ENCODE measurements at places on chromosomes 13 and 19.

- H3K4me1 ChIP-seq: peaks cover 5% of the 10 kb centered on the region
- no peaks in the 10 kb centered on the region for H3K27me3 ChIP-seq
- H3K4me3 ChIP-seq: no peak overlapping the region
- DNase-seq: no peak
- H3K27ac ChIP-seq: no peak overlapping the region
- H3K36me3 ChIP-seq: peaks cover 22% of the 10 kb centered on the region
These were observed 214.8 kb downstream of the LMO7 start for GRCh38 chr13:75850916-75851315.

GRCh38 chr13:94317063-94317491, 162.4 kb downstream of the DCT start:
- peaks cover 8% of the 10 kb centered on the region for H3K4me1 ChIP-seq
- no peak overlapping the region for H3K27ac ChIP-seq
- no peak for DNase-seq
- H3K4me3 ChIP-seq: no peak overlapping the region

- H3K27ac ChIP-seq: no peak overlapping the region
- H3K4me3 ChIP-seq: no peak overlapping the region
- no peaks in the 10 kb centered on the region for H3K36me3 ChIP-seq
- H3K4me1 ChIP-seq: no peaks in the 10 kb centered on the region
These were observed 6.7 kb upstream of the CYP4F12 start for GRCh38 chr19:15666186-15666585.

DNA sequence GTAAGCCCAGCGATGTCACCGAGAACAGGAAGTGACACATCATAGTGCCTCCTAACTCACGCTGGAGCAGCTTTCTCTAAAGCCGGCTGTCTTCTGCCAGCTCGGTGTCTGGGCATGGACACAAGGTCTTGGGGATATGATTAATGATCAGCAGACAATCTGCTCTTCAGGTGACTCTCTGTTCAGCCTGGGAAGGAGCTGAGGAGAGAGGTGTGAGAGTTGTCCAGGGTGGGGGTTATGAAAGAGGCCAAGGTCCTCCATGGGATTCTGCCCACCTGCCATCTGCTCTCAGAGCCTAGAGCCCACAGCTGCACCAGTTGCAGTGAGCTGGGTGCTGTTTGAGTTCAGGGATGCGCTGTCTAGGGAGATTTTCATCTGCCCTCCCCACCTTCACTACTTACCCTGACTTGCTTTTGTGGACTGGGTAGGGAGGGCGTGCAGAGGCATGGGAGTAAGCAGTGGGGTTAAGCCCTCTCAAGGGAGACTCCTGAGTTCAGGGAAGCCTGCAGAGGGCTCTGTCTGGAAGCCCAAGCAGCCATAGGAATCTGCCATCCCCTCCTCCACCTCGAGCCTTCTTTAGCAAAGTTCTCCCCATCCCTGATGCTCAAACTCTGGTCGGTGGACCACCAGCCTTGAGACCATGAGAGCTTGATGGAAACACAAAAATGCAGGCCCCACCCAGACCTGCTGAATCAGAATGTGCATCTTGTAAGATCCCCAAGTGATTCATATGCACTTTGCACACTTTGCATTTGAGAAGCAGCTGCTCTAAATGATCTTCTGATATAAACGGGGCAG, 539.7 kb downstream of the RFC3 start:
- H3K4me3 ChIP-seq: no peak overlapping the region
- H3K27ac ChIP-seq: no peak overlapping the region
- H3K27me3 ChIP-seq: no peaks in the 10 kb centered on the region
- no peaks in the 10 kb centered on the region for H3K36me3 ChIP-seq
- H3K4me1 ChIP-seq: no peaks in the 10 kb centered on the region
- no peak for DNase-seq

DNA sequence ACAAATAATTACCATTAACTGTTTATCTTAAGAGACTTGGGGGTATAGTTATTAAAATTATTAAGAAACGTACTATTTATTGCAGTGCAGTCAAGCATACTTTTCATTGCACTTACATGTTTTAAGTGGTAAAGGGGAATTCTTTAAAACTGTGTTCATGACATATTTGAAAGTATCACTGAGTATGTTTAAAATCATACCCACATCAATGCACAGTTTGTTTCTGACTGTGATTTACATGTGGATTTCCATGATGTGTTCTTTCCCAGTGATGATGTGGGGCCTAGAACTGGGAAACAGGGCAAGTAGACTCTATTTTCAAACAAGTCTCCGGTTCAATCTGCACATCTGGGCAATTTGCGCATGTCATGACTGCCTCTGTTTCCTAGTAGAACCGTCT, 340.5 kb upstream of the OBI1 start:
- no peaks in the 10 kb centered on the region for H3K4me1 ChIP-seq
- no peak overlapping the region for H3K27ac ChIP-seq

GRCh38 chr13:20425819-20426219, 99.8 kb downstream of the CRYL1 start:
- H3K4me3 ChIP-seq: no peak overlapping the region
- H3K36me3 ChIP-seq: peaks cover 2% of the 10 kb centered on the region
- DNase-seq: peak; percentile 54
- peaks cover 67% of the 10 kb centered on the region for H3K4me1 ChIP-seq
- no peak overlapping the region for H3K27ac ChIP-seq

- no peak overlapping the region for H3K4me3 ChIP-seq
- H3K27ac ChIP-seq: no peak overlapping the region
- H3K27me3 ChIP-seq: no peaks in the 10 kb centered on the region
- DNase-seq: no peak
- no peaks in the 10 kb centered on the region for H3K4me1 ChIP-seq
These were observed 39.7 kb upstream of the RNF113B start for GRCh38 chr13:98216711-98217285.

DNA sequence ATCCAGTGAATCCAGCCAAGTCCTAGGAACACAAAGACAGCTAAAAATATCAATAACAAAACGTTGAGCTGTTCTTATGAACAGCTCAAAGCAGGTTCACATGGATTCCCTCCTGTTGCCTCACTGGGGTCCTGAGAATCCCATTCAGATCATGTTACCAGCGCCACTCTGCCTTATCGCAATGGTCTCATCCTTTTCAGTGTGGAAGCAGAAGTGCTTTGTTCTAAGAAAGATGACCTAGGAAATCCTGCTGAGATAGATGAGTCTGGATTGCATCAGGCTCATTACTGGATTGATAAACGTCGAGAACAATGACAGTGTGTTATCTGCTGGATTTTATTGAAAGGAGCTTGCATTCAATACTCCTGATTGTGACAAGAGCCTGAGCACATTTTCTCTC, 87.0 kb downstream of the SLAIN1 start:
- no peak overlapping the region for H3K27ac ChIP-seq
- DNase-seq: no peak
- no peak overlapping the region for H3K4me3 ChIP-seq
- peaks cover 11% of the 10 kb centered on the region for H3K4me1 ChIP-seq

DNA sequence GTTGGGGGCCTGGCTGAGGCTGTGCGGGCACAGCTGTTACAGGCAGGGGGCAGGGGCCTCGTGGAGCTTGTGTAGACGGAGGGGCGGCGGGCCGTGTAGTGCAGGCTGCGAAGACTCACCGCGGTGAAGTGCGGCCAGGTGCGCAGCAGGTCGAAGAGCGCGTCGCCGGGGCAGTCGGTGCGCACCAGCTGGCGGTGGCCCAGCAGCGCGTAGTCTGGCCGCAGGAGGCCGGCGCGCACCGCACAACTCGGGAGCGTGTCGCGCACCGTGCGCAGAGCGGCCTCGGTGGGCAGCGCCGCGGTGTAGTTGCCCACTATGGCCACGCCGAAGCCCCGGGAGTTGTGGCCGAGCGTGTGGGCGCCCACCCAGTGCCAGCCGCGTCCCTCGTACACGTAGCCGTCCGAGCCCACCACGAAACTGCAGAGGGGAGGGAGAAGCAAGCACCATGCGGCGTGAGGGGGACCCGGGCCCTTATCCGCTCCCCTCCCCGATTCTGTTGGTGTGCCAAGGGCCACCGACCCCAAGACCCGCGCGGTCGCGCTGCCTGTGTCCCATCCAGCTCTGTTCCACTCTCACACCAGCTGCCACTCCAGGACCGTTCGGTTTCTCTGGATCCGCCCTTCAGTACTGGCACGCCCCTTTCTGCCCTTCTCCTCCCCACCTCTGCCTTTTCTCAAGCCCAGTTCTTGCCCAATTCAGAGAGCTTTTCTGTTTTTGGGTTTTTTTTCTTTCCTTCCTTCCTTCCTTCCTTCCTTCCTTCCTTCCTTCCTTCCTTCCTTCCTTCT, 5.4 kb upstream of the RASAL3 start:
- peaks cover 8% of the 10 kb centered on the region for H3K36me3 ChIP-seq
- peak; percentile 56 for DNase-seq
- peaks cover 53% of the 10 kb centered on the region for H3K4me1 ChIP-seq

DNA sequence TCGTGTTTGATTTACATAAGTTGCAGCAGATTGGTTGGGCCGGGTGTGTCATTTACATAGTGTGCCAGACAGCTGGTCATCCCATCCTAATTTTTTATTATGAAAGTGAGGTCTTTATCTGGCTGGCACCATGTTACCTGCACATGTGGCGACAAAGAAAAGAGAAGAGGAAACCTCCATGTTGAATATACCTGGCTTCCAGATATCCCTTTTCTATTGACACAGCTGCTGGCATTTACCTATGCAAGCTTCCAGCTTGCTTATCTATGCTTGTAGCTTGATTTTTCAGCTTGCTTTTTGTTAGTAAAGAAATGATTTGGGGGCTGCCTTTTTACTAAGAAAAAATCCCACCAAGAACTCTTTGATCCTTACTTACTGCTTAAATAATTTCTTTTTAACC, 681.3 kb upstream of the SLITRK1 start:
- DNase-seq: no peak
- H3K4me3 ChIP-seq: no peak overlapping the region
- no peaks in the 10 kb centered on the region for H3K27me3 ChIP-seq
- H3K4me1 ChIP-seq: no peaks in the 10 kb centered on the region
- H3K27ac ChIP-seq: no peak overlapping the region

DNA sequence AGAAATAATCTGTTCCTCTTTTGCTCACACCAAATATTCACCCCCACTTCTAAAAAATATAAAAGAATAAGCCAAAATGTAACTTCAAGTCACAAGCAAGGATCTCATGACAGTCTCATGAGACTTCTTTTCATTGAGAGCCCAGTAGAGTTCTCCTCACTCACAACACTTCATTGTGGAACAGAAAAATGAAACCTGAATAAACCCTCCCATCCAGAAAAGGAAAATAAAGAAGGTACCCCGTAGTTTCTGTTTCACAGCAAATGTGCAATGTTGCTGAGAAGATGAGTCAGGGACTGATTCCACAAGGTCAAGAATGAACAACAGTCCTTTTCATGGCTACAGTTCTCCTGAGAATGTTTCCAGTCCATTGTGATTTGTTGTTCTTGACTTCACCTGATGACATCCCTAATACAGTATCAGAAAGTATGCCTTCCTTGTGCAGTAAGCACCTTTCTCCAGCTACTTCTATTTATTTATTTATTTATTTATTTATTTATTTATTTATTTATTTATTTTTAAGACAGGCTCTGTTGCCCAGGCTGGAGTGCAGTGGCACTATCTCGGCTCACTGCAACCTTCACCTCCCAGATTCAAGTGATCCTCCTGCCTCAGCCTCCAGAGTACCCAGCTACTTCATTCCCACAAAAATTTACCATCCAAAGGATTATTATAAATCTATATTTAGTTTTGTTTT, 6.4 kb upstream of the ZNF841 start:
- no peak overlapping the region for H3K4me3 ChIP-seq
- H3K27me3 ChIP-seq: no peaks in the 10 kb centered on the region
- H3K36me3 ChIP-seq: peaks cover 17% of the 10 kb centered on the region
- DNase-seq: no peak
- H3K27ac ChIP-seq: no peak overlapping the region
- H3K4me1 ChIP-seq: no peaks in the 10 kb centered on the region

All from activated CD4-positive, alpha-beta T cell treated with anti-CD3 and anti-CD28 coated beads for 36 hours (primary cell).